ENCODE measurements at places on chromosomes 11 and 22.

DNA sequence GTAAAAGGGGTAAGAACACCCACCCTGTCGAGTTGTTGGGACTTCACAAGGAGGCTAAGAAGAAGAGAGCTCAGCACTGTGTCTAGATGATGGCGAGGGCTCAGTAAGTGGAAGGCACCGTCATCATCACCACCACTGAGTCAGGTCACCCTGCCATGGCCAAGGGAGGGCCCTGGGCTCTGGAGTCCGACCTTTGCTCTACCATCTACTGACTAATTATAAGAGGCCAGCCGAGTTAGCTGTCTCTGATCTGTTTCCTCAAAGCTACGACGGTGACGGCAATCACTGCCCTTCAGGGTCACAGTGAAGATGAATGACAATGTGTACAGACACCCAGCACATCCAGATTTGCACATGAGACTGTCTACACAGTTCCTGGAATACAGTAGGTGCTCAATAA, 29.3 kb downstream of the KIAA0930 start:
- DNase-seq = no peak

- DNase-seq = no peak
These were observed 12.8 kb downstream of the TBC1D22A start for GRCh38 chr22:46774980-46775849.

GRCh38 chr11:72301486-72301885, 57.5 kb upstream of the PHOX2A start:
- no peak for DNase-seq

DNA sequence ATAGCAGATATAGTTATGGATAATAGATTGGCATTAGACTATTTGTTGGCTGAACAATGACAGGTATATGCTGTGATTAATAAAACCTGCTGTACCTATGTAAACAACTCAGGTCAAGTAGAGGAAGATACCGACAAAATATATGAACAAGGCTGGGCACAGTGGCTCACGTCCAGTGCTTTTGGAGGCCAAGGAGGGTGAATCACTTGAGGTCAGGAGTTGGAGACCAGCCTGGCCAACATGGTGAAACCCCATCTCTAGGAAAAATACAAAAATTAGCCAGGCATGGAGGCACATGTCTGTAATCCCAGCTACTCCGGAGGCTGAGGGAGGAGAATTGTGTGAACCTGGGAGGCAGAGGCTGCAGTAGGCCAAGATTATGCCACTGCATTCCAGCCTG, 14.0 kb upstream of the CHKA start:
- DNase-seq = no peak

DNA sequence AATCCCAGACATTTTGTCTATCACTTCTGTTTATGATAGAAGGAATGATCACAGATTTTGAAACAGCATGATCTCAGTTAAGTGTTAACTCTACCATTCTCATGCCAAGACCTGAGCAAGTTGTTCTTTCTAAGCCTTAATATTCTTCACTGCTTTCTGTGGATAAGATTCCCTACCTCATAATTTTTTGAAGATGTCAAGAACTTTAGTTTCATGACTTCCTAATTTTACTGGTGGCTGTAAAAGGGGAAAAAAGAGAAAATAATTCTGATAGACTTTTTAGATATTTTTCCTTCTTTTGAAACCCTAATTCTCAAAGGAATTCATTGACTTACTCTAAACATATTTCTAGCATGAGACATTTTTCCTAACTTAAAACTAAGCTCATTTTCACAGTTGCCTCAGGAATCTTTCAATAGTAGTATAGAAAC, 520.0 kb upstream of the LUZP2 start:
- DNase-seq = no peak

- no peak for DNase-seq
These were observed 35.3 kb upstream of the XBP1 start for GRCh38 chr22:28835630-28836189.

DNA sequence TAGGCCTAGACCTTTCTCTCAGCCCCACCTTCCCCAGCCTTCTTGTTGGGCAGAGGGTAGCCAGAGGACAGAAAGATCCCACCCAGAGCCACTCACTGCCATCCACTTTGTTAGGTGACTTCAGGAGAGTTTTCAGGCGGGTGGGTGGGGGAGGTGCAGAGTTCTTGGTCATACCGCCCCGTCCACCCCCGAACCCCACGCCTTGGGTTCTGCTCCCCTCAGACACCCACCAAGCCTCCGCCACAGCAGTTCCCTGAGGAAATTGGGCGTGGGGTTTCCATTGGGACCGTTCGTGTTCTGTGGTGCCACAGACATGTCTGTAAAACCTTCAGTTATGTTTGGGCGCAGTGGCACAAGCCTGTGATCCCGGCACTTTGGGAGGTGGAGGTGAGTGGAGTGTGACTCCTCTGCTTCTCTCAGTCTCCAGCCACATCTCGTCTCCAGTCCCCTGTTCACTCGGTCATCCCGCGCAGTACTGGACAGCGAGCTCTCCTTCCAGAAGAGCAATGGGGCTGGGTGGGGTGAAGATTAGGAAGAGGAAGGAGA, 1.5 kb downstream of the MIF start:
- DNase-seq = no peak

DNA sequence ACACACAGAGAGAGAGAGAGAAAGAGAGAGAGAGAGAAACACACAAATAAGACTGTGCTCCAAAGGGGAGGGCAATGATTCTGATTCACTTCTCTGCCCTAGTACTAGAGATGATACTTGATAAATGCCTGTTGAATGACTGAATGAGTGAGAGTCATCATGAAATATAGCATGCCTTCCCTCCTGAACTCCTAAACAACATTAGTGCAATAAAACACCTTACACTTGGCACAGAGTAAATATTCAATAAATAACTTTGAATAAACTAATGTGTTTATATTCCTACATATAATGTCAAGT, 511.2 kb upstream of the RAG2 start:
- no peak for DNase-seq

DNA sequence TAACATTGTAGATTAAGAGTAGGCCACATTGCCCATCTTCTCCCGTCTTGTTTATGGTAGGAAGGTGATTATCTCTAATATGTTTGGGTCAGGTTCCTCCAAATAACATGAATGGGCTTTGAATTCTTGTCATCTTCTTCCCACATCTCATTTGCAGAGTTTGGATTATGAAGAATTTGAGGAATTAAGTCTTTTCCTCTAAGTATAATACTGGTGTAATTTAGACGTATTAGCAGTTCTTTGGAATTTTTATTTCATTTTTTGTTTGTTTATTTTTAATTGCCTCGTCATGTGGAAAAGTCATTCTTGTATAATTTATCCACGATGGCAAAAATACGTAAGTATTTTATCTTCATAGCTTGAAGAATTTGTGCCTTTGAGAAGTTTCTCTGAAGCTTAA, 73.4 kb downstream of the ARHGEF12 start:
- no peak for DNase-seq

DNA sequence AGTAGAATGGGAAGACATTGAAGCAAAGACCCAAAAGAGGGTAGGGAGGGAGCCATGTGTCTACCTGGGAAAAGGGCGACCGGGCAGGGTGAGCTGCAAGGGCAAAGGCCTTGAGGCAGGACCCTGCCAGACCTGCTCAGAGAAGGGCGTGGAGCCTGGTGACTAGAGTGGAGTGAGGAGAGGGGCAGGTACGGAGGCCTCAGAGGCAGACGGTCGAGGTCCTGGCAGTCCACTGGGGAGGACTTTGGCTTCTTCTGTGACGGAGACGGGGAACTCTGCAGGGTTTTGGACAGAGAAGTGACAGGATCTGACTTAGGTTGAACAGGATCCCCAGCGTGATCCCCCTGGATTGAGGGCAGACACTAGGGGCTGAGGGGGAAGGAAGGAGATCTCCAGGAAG, 12.9 kb downstream of the RIBC2 start:
- DNase-seq = no peak

DNA sequence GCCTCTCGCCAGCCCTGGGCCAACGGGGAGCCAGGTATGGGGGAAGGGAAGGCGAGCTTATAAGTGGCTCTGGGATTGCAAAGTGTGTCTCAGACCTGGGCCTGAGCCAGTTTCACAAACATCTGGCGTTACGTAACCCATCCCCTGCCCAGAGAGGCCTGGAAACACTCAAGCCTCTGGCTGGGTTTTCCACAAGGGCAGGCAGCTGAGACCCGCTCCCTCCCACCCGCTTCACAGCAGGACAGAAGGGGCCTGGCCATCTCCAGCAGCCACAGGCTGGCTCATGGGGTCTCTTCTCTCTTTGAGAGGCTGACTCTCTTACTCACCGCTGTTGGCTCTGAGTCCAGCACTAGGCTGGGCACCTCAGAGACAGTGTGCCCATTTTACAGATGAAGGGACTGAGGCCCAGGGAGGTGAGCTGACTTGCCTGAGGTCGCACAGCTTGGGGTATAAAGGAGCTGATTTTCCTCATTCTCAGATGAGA, 44.5 kb downstream of the TRIOBP start:
- DNase-seq = no peak

- DNase-seq = no peak
These were observed 234.9 kb upstream of the POU2AF2 start for GRCh38 chr11:111010391-111011274.

- no peak for DNase-seq
These were observed 1.4 kb upstream of the MTA2 start for GRCh38 chr11:62603072-62603408.

GRCh38 chr11:41056892-41057569, 402.4 kb downstream of the LRRC4C start:
- DNase-seq = no peak

DNA sequence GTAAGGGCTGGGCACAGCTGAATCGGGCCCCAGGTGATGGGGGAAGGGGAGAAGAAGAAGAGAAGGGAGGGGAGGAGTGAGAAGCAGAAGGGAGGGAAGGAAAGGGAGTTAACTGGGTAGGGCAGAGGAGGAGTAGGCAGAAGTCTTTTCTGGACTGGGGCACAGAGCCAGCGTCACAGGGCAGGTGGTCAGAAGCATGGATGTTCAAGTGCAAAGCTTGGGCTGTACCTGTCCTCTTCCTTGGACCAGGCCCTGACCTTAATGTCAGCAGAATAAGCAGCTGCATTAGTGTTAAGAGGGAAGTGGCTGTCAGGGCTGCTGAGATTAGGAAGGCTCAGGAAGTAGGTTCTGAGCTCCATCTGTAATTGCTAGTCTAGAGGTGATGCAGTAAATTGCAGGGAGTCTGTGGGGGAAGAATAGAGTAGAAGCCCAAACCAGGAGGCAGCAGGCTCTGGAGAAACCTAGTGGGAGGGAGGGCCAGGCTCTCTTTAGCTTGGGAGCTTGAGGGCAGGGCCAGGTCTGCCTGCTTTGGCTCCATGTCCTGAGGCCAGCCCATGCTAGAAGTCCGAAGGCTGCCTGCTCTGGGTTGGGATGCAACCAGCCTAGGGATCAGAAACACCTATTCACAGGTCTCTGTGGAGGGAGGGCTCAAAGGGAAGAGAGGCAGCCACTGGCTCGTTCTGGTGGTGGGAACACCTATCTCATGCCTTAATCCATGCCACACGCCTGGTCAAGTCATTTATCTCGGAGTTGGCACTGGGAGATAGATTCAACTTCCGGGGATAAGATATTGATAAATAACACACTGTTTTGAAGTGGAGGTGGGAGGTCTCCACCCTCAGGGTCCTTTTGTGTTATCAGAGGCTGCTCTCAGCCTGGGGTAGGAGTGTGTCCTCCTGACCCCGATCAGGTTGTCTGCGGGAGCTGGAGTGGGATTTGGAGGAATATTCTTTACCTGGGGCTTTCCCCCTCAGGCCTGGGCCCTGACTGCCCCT, 1.7 kb upstream of the UCP3 start:
- no peak for DNase-seq

DNA sequence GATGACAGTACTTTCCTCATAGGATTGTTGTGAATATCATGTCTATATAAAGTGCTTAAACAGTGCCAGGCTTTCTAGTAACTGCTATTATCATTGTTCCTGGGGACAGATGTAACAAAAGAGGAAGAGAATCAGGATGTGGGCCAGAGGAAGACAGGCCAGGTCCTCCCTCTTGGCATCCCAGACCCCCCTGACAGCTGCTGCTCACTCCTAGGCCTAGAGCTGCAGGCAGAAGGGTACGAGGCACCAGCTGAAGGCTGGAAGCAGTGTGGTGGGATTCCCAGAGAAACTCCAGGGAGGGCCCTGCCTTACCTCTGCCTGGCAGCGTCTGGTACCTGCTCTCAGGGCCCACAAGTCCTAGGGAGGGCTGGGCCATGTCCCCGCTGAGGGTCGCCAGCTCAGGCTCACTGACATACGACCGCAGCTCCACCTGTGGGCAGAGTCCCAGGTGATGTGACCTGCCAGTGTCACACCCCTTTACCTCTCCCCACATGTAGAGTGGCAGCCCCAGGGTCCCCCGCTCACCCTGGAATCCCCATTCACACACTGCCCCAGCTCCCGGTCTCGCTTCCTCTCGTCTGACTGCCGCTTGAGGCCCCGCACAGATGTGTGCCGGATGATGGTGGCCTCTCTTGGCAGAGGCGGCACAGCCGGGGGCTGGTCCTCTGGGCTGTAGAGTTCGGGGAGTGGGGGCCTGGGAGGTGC, 52.2 kb downstream of the C11orf58 start:
- no peak for DNase-seq

GRCh38 chr11:17921659-17922415, 91.0 kb downstream of the SERGEF start:
- DNase-seq = no peak

DNA sequence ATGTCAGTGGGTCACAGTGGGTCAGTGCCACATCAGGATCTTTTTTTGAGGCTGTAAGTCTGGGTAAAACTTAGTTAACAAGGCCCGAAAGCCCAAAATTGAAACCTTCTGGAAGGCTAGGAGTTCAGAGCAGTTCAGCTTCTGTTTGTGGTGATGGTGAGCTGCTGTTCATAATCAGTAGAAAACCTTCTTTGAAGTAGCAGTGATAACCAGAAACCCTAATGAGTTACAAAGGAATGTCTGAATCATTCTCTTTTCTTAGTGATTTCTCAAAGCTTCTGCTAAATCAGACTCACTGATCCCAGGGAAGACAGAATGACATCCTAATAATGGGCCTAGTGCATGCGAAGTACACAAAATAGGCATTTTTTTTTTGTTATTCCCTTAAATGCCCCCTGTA, 124.7 kb downstream of the PARVA start:
- no peak for DNase-seq

DNA sequence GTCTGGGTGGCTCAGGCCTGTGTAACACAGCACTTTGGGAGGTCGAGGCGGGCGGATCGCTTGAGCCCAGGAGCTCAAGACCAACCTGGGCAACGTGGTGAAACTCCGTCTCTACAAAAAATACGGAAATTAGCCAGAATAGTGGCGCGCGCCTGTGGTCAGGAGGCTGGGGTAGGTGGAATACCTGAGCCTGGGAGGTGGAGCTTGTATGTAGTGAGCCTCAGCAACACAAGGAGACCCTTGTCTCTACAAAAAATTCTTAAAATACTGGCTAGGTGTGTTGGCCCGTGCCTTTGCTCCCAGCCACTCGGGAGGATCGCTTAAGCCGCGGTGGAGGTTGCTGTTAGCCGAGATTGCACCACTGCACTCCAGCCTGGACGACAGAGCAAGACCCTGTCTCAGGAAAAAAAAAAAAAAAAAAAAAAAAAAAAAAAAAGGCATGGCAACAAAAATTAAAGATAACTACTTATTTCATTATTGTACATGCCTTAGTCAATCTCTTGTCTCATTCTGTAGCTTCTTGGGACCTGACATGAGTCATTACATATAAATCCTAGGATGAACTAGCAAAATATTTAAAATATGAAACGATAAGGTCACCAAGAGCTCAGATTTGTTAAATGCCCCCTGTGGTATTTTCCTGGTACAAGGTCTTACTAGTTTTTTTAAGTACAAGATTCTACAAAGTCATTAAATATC, 1.1 kb downstream of the TAF1D start:
- no peak for DNase-seq

Measured in activated naive CD4-positive, alpha-beta T cell (primary cell).